Stimulated activated CD8-positive, alpha-beta memory T cell treated with anti-CD3 and anti-CD28 coated beads, Interleukin-7, amount 100 ng/mL, for 1 hour (primary cell): ENCODE measurements at places on chromosomes 2 and 18.

DNA sequence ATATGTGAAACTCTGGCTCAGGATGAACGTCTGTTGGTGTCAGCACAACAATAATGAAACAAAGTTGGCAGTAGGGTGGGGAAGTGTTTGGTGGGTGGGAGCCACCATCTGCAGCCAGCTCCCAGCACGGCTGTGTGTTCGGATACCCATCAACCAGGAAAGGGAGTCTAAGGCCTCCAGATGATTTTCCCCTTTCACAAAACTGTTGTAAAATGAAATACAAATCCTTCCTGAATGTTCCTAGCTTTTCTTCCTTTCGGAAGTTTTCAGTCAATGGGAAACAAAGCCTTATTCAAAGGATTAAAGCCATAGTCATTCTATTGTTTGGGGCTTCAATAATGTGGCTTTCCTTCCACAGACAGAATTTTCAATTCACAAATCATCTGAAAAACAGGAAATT, 14.5 kb upstream of the DARS1 start:
- no peak for DNase-seq

DNA sequence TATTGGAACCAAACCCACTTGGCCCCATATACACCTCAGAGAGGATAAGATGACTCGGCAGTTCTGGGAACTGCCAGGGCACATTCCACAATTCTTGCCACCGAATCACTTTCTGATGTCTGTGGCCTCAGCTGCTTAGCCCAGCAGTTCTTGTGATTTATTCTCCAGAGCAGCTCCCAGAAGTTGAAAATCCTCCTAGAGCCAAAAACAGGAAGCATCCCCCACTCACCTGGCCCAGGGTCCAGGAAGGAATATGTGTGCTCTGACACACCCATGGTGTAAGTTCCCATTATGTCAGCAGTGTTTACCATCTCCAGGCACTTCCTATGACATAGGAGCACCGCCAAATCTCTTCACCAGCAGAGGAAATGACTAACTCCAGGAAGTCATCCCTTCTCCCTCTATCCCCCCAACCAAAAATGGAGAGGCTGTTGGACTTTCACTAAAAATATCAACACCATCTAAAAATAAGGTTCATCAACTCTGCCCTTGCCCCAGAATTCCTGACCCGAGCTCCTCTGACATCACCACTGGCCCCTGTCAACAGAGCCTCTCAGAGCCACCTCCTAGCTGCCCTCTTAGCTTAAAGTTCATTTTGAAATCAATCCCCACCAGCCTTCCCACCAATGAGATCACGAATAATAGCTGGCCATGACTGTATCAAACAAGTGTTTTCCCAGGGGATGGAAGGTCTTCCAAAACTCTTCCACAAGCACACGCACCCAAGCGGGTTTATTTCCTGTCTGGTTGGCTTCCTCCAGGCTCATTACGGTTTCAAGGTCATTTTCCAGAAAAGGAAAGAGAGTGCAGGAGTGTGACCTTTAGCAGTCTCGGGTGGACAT, 223.1 kb upstream of the PARD3B start:
- DNase-seq = no peak

DNA sequence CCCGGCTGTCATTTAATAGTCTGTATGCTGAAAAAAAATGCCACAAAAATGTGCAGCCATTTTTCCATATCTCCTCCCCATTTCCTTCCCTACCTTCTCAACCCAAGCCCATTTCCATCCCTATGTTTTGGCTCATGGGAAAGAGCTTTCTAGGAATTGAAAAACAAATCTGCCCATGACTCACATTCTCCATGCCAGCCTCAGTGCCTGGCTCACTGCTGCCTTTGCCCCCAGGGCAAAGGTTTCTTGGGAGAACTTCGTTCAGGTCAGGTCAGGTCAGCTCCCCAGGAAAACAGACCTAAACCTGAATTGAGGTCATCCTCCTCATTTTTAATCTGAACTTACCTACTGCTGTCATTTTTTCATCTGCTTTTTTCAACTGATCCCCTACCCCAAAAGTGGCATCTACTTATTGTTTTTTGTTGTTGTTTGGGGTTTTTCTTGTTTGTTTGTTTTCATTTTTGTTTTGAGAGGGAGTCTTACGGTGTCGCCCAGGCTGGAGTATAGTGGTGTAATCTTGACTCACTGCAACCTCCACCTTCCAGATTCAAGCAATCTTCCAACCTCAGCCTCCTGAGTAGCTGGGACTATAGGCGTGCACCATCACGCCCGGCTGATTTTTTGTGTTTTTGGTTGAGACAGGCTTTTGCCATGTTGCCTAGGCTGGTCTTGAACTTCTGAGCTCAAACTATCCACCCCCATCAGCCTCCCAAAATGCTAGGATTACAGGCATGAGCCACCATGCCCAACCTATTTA, 66.7 kb downstream of the FECH start:
- DNase-seq = no peak

- no peak for DNase-seq
Observed at GRCh38 chr18:36392164-36392978, 94.9 kb downstream of the FHOD3 start.

- no peak for DNase-seq
Observed at GRCh38 chr2:73890301-73891092, 2.3 kb upstream of the ACTG2 start.
